ENCODE measurements at places on chromosomes 1 and 21.

DNA sequence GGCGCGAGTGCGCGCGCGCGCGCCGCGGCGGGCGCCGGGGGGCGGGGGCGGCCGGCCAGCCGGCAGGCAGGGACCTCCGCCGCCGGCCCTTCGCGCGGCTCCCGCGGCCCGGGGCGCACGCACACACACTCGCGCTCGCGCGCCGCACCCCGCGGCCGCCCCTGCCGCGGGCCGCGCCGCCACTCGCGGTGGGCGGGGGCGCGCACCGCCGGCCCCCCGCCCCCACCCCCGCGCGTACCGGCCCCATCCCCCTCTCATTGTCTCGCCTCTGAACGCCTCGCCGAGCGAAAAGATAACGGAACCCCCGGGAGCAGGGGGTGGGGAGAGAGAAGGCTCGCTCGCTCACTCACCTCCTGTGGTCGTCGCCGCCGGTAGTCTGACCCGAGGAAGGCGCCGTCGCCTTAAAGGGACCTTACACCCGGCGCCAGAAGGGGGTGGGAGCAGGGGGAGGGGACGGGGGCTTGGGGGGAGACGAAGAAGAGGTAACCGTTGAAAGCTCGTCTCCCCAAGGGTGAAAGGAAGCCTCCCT is 428 bp downstream of the POGZ start:
- peak; percentile 46 for DNase-seq

DNA sequence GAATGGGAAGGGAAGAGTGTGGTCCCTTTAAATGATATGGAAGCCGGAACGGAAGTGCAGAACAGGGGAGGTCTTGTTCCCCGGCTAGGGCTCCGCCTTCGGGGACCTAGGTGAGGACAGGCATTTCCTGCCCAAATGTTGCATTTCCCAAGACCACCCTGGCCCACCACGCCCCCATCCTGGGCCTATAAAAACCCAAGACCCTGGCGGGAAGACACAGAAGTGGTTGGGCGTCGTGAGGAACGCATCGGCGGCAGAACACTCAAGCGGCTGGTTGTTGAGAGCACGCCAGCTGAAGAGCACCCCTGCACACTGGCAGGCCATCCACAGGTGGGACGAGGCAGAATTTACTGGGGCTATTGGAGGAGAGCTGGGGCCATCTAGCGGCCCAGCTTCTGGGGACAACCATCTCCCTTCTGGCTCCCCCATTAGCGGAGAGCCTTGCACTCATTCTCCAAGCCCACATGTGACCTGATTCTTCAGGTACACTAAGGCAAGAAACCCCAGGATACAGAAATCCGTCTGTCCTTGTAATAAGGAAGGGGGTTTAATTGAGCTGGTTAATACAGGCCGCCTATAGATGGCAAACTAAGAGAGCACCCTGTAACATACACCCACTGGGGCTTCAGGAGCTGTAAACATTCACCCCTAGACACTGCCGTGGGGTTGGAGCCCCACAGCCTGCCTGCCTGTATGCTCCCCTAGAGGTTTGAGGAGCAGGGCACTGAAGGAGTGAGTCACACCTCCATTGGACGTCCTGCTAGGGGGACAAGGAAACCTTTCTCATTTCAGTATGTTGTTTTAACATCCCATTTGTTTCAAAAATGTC is 1327.9 kb downstream of the BRINP3 start:
- DNase-seq, result no peak

DNA sequence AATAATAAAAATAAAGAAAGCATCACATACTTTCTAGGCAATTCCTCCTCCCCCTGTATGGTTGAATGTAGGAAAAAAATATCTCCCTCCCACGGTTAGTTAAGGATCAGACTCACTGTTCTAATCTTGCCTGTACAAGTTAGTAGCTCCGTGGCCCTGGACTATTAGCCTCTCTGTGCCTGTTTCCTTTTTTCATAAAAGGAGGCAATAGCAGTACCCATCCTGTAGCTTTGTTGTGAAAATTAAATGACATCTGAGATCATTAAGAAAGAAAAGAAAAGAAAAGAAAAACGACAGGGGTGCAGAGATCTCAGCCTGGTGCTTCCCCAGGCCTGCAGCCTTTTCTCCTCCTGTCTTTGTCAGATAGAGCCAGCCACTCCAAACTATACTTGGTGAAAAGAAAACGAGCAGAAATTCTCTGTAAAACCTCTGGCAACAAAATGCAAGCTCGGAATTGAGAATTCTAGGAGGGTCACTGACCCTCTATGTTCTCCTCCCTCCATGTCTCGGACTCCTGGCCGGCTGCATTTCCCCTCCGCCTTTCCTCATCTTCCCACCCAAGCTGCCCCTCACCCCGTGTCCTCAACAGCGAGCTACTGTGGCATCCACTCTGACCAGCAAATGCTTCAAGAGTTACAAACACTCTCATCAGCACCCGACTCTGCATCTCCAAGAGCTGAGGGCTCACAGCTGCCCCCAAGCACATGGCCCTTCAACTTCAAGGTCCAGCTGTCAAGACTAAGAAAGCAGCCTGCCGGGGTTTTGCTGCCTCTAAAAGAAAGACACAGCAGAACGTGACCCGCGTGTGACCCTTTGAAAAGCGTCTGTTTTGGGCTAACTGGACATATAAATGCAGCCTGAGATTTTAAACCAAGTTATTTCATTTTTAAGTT is 13.6 kb downstream of the RIPK4 start:
- peak; percentile 66 for DNase-seq

GRCh38 chr1:150302902-150303301 is 9.2 kb downstream of the MRPS21 start:
- DNase-seq, result no peak

GRCh38 chr1:16146279-16147155 is 9.4 kb downstream of the EPHA2 start:
- no peak for DNase-seq

Measured in NCI-H524 (cell line).